ENCODE measurements at places on chromosomes 16 and 17. TPM values are rescaled to one million over a fixed set of nuclear protein-coding genes. Genes with fewer than 3 reads are reported as not detected.

KRTAP3-2 gene
- total RNA-seq: not detected

TIGD7 gene
- 5.4 TPM for total RNA-seq

CPHXL2 gene
- total RNA-seq: not detected

CCT6B gene
- total RNA-seq: 1.9 TPM

SLC6A2 gene
- not detected for total RNA-seq

CCL8 gene
- not detected for total RNA-seq

LRRC59 gene
- 234 TPM for total RNA-seq

GAST gene
- not detected for total RNA-seq

CES1 gene
- 0.39 TPM for total RNA-seq

HASPIN gene
- 9.4 TPM for total RNA-seq

PIRT gene
- not detected for total RNA-seq

SOCS1 gene
- total RNA-seq: 1.3 TPM

DVL2 gene
- total RNA-seq: 24.8 TPM

RNF213 gene
- 65.7 TPM for total RNA-seq

COPS3 gene
- total RNA-seq: 254 TPM

TMEM132E gene
- total RNA-seq: 0.27 TPM

KCNG4 gene
- not detected for total RNA-seq

KRTAP1-5 gene
- total RNA-seq: 0.27 TPM

PAGR1 gene
- total RNA-seq: 46.3 TPM

CHCT1 gene
- total RNA-seq: not detected

CCL13 gene
- not detected for total RNA-seq

VKORC1 gene
- total RNA-seq: 81.7 TPM

CCL4L2 gene
- not detected for total RNA-seq

GEMIN4 gene
- total RNA-seq: 10.8 TPM

AOC3 gene
- 0.04 TPM for total RNA-seq

ABCC6 gene
- total RNA-seq: 1.6 TPM

TEKT1 gene
- not detected for total RNA-seq

NME3 gene
- 0.50 TPM for total RNA-seq

CD300H gene
- total RNA-seq: 0.78 TPM

HLF gene
- 0.53 TPM for total RNA-seq

TEX19 gene
- total RNA-seq: 0.72 TPM

RNF222 gene
- total RNA-seq: not detected

KRTAP9-8 gene
- not detected for total RNA-seq

TBC1D28 gene
- total RNA-seq: not detected

ABCC11 gene
- not detected for total RNA-seq

DERL2 gene
- total RNA-seq: 43.2 TPM

CRHR1 gene
- total RNA-seq: 1.2 TPM

TSC2 gene
- total RNA-seq: 11.0 TPM

ANKFN1 gene
- total RNA-seq: 0.46 TPM

GCGR gene
- total RNA-seq: not detected

KRTAP2-3 gene
- not detected for total RNA-seq

All from H4 (cell line).